ENCODE measurements at places on chromosomes 3 and 15. TPM values are rescaled to one million over a fixed set of nuclear protein-coding genes. Genes with fewer than 3 reads are reported as not detected.

- no peak for DNase-seq
These were observed 192.5 kb upstream of the CGNL1 start for GRCh38 chr15:57183614-57184344.

DNA sequence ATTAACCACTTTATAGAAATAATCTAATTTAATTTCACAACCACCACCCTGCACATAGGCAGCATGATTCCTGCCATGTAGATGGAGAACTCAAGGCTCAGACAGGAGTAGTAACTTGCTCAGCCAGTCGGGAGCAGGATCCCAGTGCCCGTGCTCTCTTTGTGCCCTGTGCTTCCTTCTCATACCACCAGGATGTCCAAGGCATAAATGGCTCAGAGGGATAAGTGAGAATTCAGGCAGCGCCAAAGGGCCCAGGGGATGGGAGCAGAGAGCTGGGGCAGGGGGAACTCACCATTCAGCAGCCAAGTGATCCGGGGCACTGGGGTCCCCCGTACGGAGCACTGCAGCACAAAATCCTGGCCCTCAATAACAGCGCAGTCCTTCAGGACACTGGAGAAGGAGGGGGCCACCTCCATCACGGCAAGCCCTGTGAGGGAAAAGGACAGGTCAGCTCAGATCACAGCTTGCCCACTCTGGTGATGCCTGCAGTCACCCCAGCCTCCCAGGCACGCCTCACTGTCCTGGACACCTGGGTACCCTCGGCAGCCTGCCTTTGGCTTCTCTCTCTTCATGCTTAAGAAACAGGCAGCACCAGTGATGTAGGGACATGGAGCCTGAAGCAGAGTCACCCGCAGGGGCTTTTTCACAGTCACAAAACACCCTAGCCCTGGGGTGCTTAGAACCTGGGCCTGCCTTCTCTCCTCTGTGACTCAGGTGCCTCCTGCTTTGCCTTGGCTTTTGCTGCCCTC, 141.0 kb upstream of the HACD2 start:
- DNase-seq: no peak

DNA sequence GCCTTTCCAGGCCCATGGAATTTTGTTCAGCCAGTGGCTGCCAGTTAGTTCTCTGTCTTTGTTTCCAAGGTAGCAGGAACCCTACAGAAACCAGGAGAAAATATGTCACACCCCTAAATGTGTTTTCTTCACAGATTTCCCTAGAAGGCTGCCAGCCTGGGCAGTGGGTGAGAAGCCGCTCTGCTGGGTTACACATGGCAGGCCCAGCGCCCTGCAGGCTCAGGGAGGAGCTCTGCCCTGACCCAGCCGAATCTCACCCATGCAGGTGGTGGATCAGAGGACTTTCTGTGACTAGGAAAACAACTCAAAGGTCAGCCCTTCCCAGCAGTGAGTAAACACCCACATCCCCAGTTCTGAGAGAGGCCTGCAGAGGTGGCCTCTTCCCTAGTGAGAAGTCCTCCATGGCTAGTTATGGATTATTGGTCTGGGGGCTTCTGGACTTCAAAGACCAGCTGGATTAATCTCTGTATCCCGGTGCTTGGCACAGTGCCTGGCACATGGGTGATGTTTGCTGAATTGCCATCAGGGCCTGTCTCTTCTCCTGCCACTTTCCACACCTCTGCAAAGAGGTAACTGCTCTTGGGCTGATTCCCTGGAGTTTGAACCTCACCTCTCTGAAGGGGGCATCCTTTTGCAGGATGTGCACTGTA, 34.7 kb upstream of the BDH1 start:
- DNase-seq: no peak

The CYP1A2 gene
- not detected for total RNA-seq

The EPHB1 gene
- total RNA-seq: 0.71 TPM

Measured in thoracic aorta (tissue), 2 donors.